ENCODE measurements at places on chromosomes 7 and 10.

- DNase-seq, result no peak
Observed at GRCh38 chr7:70698219-70698832, 433.6 kb upstream of the GALNT17 start.

DNA sequence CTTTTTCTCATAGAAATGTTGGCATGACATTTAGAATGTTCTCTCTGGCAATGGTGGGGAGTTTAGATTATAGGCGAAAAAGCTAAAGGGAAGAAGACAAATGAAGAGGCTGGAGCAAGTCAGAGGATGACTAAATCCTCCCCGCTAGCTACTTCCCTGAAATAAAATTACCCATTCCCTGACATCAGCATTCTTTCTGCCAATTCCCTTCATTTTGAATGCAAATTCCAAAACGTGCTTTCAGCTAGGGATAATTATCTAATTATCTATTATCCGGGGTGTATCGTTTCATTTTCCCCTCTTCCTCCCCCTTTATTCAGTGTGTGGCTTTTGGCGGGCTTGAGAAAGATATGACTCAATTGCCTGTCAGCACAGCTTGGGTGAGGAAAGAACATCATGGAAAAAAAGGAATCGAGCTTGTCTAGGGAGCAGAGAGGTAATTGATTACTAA is 672.3 kb downstream of the TNS3 start:
- no peak for DNase-seq

DNA sequence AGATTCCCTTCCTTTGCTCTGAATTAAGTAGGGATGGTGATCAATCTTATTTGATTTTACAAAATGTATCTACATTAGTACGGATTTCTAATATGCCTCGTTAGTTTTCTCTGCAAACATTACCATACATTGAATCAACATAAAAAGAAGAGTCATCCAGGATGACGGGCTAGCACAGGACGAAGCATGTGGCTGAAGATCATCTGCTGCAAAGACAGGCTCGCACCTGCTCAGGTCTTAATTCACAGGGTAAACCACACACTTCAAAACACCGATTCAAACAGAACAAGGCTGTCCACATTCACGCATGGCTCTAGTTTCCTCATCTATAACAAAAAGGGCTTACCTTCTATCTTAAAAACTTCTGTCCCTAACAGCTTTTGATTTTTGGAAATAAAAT is 323.0 kb downstream of the PARD3 start:
- no peak for DNase-seq

- no peak for DNase-seq
Observed at GRCh38 chr7:15498465-15498864, 63.4 kb downstream of the AGMO start.

GRCh38 chr7:66638309-66639099 is 9.8 kb downstream of the KCTD7 start:
- no peak for DNase-seq

- peak; percentile 27 for DNase-seq
Observed at GRCh38 chr7:636396-636795, 90.1 kb upstream of the DNAAF5 start.

- no peak for DNase-seq
Observed at GRCh38 chr7:30074422-30075030, 46.3 kb downstream of the PLEKHA8 start.

Data from activated naive CD8-positive, alpha-beta T cell treated with anti-CD3 and anti-CD28 coated beads, Interleukin-2, amount 50 U/mL, for 24 hours (primary cell).